ENCODE measurements at places on chromosomes 11 and 22.

DNA sequence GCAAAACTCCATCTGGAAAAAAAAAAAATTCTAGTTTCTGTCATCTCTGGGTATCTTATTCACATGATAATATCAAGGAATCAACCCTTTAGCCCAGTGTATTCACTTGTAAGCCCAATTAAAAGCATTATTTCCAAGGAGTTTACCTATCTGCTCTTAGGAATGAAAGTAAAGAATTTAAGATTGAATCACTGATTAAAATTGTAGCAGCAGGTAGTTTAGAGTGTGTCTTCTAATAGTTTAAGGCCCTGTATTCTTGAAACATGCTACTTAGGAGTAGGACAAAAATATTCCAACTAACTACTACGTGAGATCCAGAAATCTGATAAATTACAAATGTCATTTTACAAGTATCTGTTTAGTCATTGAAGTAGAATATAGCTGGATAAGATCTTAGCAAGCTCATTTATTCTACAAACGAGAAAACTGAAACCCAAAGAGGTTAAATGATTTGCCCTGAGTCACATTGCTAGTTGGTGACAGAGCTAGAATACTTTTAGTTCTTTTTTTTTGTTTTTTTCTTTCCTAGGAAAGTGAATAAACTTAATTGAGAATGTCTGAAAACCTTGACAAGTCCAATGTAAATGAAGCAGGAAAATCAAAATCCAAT is 4.0 kb downstream of the TCP11L1 start:
- no peak for DNase-seq

DNA sequence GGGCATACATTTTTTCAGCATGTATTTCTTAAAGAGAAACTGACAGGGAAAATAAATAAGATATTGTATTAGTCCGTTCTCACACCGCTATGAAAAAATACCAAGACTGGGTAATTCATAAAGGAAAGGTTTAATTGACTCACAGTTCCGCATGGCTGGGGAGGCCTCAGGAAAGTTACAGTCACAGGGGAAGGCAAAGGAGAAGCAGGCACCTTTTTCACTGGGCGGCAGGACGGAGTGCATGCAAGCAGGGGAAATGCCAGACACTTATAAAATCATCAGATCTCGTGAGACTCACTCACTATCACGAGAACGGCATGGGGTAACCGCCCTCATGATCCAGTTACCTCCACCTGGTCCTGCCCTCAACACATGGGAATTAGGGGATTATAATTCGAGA is 44.2 kb downstream of the PPFIA1 start:
- no peak for DNase-seq

DNA sequence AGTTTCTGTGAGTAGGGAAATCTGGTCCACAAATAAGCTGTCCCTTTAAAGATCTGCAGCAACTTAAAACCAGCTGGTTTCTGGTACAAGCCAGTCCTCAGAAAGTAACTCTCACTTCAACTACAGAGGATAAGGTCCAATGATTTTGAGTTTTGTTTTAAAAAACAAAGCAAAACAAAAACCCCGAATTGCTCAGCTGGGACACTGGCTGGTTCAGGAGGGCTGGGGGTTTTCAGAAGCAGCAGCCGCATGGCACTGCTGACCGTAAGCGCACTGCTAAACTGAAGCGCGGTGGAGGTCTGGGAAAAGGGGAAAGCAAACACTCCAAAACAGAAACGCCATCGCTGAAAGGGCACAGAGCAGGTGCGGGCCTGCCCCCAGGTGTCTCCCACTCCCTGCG is 59.7 kb downstream of the MICAL3 start:
- DNase-seq = no peak

GRCh38 chr11:68749229-68750123 is 1.8 kb downstream of the TESMIN start:
- DNase-seq = no peak

DNA sequence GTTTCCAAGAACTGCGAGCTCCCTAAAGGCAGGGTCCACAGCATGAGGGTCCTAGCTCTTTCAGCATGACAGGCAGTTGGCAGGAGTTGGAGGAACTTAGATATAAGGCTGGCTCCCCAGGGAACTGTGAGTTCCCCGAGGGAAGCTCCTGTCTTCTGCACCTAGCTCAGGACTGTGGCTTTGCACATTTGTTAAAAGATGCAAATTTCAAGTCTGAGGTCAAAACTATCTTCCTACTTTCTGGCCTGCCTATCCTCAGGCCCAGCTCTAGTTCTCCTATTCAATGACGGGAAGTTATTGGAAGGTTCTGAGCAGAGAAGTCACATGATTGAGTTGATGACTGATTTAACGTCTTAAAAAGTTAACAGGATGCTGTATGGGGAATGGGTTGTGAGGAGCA is 11.7 kb upstream of the UCP3 start:
- no peak for DNase-seq

DNA sequence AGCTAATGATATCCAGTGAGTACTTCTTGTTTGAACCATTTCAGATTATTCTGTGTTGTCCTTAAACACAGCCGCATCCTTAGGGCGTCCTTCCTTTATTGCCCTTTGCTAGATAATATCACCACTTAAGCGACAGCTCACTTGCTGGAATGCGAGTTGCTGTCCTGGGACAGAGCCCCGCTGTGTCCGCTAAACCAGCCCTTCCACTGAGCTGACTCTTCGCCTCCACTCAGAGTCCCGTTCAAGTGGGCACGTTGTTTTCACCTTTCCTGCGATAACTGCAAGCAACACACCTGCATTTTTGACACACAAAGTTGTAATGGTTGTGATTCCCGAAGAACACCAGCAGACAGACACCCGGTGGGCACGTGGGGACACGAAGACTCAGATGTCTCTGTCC is 140.0 kb downstream of the TBC1D22A start:
- DNase-seq = no peak

GRCh38 chr11:34416766-34417165 is 22.0 kb upstream of the CAT start:
- no peak for DNase-seq

- no peak for DNase-seq
These were observed 1.7 kb upstream of the MRTFA start for GRCh38 chr22:40638261-40638660.

- no peak for DNase-seq
These were observed 70.2 kb downstream of the DBX1 start for GRCh38 chr11:20089796-20090653.

- DNase-seq = no peak
These were observed 14.6 kb upstream of the MIAT start for GRCh38 chr22:26642465-26643417.

DNA sequence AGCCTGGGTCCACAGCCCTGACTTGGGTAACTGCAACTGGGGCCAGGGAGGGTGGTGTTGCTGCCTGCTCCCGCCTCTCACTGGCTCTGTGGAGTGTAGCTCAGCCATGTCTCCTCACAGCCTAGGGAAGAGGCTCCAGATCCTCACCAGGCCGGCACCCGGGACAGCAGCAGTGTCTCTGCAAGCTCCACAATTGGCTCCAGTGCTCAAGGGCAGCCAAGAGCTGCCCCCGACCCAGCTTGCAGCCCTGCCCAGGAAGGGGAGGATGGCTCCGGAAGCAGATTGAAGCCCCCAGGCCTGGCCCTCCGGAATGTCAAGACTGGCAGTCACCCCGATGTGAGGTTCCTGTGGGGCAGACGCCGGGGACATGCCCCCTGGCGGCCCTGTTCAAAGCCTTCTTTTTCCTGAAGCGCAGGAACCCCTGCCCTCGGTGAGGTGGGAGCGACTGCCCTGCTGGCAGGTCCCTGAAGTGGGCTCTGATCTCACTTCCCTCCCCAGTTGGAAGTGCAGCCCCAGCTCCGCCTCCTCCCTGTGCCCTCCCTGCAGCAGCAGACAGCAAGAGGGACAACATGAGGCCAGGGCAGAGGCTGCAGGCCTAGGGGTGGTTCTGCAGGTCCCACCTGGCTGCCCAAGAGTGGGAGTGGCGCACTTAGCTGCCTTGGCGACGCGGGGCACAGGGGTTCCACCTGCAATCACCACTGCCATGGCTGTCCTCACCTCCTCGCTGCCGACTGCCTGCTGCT is 816.2 kb upstream of the LUZP2 start:
- DNase-seq = no peak

DNA sequence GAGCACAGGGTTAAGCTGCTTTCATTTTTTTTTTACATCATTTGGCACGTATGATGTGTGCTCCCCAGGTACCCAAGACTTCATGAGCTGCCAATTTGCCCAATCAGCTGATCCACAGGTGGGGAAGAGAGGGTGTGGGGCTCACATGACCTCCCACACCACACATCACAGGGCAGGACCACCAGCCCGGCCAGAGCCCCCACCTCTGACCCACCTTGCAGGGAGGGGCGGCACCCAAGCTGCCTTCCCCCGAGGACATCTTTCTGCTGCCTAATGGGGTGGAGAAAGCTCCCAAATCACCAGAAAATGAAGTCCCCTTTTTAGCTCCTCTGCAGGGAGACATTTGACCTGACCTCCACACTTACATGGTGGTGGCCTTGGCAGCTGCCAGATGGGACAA is 119.8 kb downstream of the MPPED1 start:
- DNase-seq = no peak

- DNase-seq = no peak
These were observed 41.3 kb downstream of the CD6 start for GRCh38 chr11:61012737-61013215.

DNA sequence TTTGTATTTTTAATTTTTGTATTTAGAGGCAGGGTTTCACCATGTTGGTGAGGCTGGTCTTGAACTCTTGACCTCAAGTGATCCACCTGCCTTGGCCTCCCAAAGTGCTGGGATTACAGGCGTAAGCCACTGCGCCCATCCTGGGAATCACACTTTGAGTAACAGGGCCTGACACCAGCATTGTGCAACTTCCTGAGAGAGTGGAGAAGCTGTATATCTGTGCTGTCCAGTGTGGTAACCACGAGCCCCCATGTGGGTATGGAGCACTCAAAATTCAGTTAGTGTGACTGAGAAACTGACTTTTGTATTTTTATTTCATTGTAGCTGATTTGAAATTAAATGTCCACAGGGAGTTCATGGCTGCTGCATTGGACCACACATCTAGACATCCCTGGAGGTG is 36.2 kb downstream of the MPPED1 start:
- no peak for DNase-seq

- no peak for DNase-seq
These were observed 85.1 kb downstream of the BARX2 start for GRCh38 chr11:129460714-129461113.

GRCh38 chr22:34036931-34037330 is 116.7 kb upstream of the LARGE1 start:
- DNase-seq = no peak

GRCh38 chr22:41469218-41469851 is 418 bp downstream of the ACO2 start:
- DNase-seq = no peak

- DNase-seq = no peak
These were observed 58.6 kb downstream of the DDIAS start for GRCh38 chr11:82959987-82960778.

DNA sequence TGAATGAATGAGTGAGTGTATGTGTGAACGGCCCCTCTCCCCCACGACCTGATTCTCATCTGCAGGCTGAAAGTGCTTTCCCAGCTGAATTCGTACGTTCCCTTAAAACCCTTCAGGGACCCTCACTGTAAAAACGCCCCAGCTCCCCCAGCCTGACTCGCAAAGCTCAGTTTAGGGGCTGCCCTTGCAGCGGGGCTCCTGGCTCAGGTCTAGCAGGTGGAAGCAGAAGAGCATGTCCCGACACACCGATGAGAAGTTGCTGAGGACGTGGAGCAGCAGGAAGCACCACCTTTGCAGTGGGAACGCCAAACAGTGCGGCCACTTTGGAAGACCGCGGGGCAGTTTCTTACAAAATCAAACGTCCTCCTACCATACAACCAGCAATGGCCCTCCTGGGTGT is 3.6 kb upstream of the MRPL23 start:
- DNase-seq = no peak

DNA sequence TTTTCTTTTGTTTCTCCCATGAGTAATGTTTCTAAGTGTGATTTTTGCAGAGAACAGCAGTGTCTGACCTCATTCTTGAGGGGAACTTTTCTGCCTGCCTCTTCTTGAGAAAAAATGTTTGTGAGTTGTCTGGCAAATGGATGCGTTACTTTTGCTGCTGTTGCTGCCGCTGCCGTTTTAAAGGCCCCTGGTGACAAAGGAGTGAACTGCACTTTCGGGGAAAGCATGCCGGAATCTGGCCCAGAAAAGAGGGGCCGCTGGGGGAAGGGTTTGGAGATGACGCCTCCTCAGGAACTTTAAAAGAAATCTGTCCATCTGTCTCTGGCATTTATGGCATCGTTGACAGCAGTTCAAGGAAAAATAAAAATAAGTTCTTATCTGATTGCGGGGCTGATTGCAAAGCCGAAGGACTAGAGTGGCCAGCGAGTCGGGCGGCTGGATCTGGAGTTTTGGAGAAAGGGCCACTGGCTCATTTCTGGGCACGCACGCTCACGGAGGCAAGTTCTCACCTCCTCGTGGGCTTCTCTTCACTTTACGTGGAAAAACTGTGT is 16.5 kb downstream of the ZBTB16 start:
- peak; percentile 28 for DNase-seq

DNA sequence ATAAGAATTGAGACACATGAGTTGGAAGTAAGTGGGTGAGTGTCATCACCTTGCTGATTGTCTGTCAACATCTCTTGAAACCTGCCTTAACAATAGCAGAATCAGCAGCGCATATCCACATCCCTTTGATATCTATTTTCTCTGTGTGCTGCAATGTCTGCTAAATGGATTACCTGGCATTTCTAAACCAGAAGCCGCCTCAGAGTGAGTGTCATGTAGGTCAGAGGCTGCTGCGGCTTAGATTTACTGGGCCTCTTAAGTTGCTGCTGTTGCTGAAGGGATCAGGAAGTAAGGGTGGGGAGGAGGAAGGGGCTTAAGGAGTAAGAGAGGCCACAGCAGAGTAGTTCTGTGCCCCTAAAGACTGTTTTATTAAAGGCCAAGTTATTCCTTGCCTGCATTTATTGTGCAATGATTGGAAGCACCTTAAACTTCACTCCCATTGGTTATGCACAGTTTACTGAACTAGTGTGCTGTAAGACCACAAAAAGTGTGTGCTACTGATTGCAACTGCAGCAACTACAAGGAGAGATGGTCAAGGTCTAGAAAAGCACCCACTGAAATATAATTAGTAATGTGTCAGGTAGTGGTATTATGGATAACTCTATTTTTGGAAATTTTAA is 29.8 kb upstream of the TMEM41B start:
- no peak for DNase-seq

- DNase-seq = no peak
These were observed 9.6 kb downstream of the OR5A2 start for GRCh38 chr11:59416613-59417012.

DNA sequence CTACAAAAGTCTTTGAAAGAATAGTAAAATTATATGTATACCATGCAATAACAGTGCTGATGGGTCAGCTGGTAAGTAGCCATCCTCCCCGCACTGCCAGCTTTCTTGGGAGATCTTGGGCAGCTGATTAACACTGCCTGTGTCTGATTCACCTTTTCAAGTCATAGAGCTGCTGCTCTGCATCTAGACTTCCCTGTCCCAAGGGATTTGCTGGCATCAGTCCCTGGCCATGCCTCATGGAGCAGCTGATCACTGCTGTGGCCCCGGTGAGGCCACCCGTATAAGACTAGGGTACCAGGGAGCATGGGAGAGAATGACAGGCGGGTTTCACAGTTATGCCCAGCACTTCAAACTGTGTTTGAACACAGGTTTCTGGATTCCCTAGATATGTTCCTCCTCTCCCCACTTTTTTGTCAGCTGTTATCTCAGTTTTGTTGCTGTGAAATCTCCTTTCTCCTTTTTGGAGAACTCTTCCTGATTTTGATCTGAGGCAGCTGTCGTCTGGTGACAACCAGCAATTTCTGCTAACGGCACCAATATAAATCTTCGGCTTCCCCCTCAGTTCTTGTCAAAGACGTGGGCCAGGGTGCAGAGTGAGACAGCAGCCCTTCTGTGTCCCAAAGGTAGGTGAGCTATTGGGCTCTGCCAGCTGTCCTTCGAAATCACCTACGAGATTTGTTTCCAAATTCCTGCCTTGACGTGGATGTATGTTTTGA is 438.9 kb downstream of the NTM start:
- no peak for DNase-seq
